NCI-H1048 (cell line): ENCODE measurements at places on chromosomes 11 and 22.

DNA sequence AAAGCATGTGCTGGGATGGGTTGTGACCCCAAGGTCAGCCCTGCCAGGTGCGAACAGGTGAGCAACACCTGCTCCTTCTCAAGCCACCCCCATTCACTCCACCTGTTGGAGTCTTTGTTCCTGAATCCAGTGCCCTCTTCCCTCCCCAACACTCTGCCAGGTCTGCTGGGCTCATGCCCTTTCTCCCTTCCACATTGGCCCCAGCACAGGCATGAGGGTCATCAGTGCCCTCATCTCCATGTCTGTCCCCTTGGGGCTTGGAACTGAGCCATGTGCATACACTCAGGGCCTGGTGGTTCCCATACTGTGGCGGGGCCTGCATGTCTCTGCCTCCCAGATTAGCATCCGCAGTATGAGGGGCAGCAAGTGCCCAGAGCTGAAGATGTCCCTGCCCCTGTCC is 19.1 kb downstream of the RFPL2 start:
- DNase-seq = no peak

DNA sequence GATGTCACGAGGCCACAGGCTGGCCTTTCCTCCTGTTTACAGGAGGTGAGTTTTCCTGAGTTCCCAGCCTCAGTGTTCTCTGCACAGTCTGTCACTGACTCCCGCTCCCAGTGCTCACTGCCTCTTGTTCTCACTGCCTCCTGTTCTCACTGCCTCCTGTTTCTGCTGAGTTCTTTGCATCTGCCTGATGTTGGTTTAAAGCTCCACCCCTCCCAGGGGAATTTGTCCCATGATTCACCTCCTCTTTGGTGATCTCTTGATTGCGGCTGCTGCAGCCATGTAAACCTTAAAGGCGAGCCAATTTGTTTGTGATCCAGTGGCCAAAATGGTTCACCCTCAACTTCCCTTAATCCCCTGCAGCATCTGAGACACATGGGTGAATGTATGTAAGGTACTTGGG is 6.0 kb upstream of the TUBA8 start:
- no peak for DNase-seq

GRCh38 chr11:29685361-29685760 is 331.5 kb downstream of the KCNA4 start:
- no peak for DNase-seq

GRCh38 chr11:69899957-69900821 is 81.0 kb upstream of the FGF3 start:
- DNase-seq = no peak

DNA sequence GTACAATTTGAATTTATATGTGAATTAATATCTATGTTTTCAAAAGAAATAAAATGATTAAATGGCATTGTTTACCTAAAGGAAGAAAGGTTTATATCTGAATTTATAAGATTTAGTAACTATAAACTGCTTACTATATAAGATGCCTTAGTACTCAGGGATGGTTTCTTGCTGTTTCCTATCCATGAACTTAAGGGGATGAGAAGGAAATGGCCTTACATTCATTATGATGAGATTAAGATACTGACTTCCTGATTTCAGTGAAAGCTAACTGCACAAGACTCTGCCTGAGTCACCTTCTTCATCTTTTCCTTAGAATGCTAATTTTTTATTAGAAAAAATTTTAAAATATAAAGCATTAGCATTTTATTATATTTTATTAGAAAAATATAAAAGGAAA is 606.3 kb upstream of the ARHGAP42 start:
- DNase-seq = no peak

DNA sequence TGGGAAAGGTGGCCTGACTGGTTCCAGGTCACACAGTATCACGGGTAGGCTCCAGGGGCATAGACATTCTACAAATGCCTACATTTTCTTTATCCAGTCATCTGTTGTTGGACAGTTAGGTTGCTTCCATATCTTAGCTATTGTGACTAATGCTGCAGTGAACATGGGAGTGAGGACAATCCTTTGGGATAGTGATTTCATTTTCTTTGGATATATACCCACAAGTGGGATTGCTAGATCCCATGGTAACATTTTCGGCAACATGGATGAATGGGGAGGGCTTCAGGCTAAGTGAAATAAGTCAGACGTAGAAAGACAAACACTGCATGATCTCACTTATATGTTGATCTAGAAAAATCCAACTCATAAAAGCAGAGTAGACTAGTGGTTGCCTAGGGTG is 744.3 kb downstream of the NTM start:
- no peak for DNase-seq

GRCh38 chr11:131504199-131504949 is 134.0 kb downstream of the NTM start:
- DNase-seq = no peak

- DNase-seq = no peak
Observed at GRCh38 chr22:20424568-20424931, 13.1 kb downstream of the SCARF2 start.

GRCh38 chr22:25572708-25573171 is 8.3 kb downstream of the GRK3 start:
- DNase-seq = no peak

GRCh38 chr22:29901354-29901753 is 18.4 kb downstream of the MTMR3 start:
- DNase-seq = no peak

- DNase-seq = no peak
Observed at GRCh38 chr11:64879244-64879900, 951 bp upstream of the EHD1 start.

- DNase-seq = no peak
Observed at GRCh38 chr22:33054001-33054675, 4.0 kb downstream of the SYN3 start.

DNA sequence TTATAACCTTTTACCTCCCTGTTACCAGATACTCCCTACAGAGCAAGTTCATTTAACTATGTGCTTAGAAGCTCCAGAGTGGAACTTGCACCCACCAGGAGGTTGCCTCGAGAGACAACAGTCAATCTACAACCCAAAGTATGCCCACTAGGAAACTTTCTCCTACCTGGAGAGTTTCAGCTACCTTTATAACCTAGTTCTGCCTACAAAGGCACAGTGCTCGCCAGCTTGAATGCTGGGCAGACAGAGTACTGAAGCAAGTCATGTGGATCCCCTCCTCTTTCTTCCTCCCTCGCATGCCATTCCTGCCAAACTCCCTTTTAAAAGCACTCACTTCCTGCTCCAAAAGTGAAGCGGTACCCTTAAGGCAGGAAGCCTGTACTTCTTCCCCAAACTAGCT is 258.9 kb downstream of the SWAP70 start:
- no peak for DNase-seq

DNA sequence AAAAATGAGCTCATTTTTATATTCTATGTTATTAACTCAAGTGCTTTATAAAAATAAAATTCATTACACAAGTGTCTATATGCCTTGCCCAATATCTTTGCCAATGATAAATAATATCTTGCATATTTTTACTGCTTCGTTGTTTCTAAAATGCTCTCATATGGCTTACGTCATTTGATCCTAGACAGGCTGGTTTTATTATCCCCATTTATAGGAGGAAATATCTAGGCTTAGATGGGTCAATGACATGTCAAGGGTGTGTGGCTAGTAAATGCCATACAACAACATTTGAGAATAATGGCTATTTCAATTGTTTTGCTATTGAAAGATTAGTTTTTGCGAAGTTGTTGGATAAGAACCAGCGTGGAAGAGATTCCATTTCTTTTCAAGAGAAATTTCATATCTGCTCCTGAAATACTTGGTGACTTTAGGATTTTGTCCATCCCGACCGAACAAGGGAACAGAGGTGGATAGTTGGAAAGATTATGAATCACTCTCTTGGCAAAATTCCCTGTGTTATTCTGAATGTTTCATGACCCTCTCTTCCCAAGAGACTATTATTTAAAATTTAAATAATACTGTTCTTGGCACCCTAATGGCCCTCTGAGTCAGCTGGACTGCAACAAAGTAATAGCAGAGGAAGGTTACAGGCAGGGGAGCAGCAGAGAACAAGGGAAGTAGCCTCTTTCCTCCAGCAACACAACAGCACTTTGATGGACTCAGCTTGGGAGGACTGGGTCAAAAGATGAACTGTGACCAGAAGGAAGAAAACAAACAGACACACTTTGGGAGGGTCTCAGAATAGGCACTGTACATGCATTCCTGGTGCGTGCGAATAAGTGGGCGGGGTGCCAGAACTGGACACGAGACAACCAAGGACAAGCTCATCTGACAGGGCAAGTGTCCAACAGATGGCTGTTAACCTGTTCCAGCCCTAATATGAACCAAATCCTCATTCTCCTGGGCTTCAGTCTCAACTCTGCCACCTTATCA is 94.5 kb downstream of the ME3 start:
- no peak for DNase-seq

GRCh38 chr22:30609260-30610185 is 2.5 kb downstream of the TCN2 start:
- DNase-seq = no peak

DNA sequence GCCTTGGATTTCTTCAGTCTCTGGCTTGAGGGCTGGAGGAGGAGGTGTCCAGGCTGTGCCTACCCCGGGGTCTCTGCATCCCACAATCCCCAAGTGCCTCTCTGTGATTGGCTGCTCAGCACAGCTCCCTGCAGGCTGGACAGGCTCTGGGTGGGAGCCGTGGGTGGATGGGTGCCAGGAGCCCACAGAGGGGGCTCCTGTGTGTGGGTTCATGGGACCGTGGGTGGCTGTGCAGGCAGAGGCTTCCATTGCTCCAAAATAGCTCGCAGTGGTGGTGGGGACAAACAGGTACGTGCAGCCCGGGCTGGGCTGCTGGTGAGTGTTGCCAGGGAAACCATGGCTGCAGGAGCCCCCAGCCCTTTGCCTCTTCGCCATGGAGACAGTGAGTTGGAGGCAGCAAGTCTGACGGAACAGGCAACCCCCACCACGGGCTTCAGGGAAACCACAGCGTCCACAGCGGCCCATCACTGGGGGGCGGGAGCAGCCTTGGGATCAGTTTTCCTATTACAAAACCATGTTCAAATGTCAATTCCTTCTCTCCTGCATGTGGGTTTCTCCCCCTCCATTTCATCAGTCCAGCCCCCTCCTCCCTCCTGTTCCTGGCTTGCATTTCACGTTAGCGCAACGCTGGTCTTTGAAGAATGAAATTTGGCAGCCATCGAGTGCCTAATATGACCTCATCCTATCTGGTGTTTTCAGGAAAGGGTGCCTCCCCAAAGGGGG is 155.2 kb downstream of the TRIM29 start:
- DNase-seq = no peak

DNA sequence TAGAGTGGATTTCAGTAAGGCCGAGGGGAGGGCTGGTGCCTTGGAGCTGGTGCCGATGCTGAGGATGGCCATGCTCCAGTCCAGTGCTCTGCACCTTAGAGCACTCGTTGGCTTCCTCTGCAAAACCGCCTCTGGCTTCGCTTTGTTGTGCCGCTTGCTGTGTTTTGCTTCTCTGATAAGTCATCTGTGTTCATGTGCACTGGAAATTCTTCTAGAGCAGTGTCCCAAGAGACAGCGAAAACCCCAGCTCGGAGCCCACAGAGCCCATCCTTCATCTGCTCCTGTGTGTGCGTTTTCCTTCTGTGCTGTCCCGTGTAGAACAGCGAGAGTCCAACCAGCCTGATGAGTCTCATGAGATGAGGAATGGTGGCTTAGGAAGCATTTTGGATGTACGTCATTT is 12.1 kb downstream of the FAM118A start:
- DNase-seq = no peak

GRCh38 chr11:119728651-119729580 is at the start of gene NECTIN1:
NECTIN1 (minus strand) TSS chr11:119729200; CDS start chr11:119728553, 647 bp downstream.
- peak; percentile 64 for DNase-seq

DNA sequence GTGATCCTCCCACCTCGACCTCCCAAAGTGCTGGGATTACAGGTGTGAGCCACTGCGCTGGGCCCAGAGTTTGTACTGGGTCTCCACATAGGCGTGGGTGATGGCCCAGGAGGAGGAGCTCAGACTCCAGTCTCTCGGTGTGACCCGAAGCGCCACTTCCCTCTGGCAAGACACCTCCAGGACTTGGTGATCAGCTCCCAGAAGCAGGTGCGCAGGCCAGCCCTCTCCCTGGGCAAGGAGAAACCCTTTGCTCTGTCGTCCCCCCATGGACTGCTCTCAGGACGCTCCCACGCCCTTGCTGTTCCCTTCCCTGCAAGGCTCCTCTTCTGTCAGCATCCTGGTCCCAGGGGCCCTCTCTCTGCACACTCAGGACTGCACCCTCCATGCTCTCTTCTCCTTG is 5.5 kb upstream of the YPEL1 start:
- DNase-seq = no peak

GRCh38 chr11:121143921-121144320 is 42.9 kb downstream of the TECTA start:
- DNase-seq = no peak

DNA sequence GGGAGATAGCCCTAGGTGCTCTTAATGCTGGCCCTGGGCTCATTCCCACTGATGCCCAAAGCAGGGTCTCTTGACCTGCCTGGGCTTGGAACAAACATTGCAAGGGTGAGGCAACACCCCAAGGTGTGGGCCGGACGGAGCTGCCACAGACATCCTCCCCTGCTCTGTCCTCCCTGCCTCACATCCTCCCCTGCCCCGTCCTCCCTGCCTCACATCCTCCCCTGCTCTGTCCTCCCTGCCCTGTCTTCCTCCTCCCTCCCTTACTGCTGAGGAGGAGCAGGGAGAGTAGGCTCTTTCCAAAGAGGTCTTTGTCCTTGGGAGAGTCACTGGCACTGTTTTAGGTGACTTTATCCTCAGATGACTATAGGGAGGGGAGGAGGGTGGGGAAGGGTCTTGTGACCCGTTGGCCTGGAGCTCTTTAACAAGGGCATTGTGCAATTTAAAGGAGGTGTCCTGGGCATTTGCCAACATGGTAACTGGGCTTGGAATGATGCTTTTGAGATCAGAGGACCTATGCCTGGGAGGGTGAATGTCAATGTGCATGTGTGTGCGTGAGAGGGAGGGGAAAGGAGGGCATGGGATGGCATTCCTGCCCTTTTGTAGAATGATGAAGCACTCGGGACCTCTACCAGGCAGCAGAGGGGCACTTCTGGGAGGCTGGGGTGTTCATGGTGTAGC is 700 bp downstream of the FAM180B start:
- DNase-seq = no peak

DNA sequence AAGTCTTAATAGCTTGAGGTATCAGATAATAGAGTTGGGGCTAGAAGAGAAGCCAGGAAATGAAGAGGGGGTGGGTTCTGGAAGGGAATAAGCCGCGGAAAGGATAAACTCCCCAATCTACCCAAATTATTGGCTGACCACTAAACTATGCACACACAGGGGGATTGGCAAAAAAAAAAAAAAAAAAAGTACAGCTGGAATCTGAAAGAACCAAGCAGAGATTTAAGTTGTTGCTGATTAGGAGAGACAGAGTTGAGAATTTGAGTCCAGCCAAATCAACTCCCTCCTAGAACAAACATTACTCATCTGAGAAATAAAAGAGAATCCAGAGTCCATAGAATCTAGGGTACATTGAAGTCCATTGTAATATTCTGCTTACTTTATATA is 134.9 kb downstream of the CCDC81 start:
- DNase-seq = no peak

DNA sequence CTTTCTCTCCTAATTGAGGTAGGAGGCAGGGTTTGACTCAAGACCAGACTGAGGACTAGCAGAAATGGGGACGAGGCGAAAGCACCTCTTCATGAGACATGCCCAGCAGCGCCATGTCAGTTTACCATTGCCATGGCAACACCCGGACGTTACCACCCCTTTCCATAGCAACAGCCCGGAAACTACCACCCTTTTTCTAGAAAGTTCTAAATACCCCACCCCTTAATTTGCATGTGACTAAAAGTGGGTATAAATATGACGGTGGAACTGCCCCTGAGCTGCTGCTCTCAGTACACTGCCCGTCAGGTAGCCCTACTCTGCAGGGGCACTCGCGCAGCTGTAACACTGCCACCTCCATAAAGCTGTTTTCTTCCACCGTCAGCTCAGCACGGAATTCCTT is 5.9 kb upstream of the RAC2 start:
- DNase-seq = no peak
